ENCODE measurements at places on chromosomes 2 and 18.

GRCh38 chr2:43472527-43473194, 123.2 kb downstream of the THADA start:
- no peak for DNase-seq

- DNase-seq: peak; percentile 41
These were observed 155.5 kb downstream of the ZFP36L2 start for GRCh38 chr2:43070676-43071502.

- DNase-seq: no peak
These were observed 413.6 kb upstream of the TCF4 start for GRCh38 chr18:56001576-56001975.

GRCh38 chr2:24435391-24436316, 55.4 kb upstream of the NCOA1 start:
- DNase-seq: peak; percentile 80

- DNase-seq: no peak
These were observed 5.3 kb downstream of the PLEKHH2 start for GRCh38 chr2:43642363-43642762.

DNA sequence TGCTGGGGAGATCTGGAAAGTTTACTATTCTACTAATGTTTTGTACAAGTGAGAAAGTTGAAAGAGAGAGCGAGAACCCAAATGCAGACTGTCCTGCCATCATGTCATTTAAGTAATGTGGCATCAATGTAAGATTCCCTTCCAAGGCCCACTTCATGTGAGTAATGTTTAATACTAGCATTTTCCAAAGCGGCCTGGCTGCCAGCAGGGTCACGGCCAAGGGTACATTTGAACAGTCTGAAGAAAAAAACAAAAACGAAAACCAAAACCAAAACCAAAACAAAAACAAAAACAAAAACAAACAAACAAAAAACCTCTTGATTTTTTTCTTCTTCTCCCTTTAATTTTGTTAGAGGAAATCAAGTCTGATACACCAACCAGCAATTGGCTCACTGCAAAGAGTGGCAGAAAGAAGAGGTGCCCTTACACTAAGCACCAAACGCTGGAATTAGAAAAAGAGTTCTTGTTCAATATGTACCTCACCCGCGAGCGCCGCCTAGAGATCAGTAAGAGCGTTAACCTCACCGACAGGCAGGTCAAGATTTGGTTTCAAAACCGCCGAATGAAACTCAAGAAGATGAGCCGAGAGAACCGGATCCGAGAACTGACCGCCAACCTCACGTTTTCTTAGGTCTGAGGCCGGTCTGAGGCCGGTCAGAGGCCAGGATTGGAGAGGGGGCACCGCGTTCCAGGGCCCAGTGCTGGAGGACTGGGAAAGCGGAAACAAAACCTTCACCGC, 2.2 kb downstream of the HOXD10 start:
- no peak for DNase-seq

- DNase-seq: no peak
These were observed 1200.5 kb upstream of the FAM98A start for GRCh38 chr2:34799556-34799955.

DNA sequence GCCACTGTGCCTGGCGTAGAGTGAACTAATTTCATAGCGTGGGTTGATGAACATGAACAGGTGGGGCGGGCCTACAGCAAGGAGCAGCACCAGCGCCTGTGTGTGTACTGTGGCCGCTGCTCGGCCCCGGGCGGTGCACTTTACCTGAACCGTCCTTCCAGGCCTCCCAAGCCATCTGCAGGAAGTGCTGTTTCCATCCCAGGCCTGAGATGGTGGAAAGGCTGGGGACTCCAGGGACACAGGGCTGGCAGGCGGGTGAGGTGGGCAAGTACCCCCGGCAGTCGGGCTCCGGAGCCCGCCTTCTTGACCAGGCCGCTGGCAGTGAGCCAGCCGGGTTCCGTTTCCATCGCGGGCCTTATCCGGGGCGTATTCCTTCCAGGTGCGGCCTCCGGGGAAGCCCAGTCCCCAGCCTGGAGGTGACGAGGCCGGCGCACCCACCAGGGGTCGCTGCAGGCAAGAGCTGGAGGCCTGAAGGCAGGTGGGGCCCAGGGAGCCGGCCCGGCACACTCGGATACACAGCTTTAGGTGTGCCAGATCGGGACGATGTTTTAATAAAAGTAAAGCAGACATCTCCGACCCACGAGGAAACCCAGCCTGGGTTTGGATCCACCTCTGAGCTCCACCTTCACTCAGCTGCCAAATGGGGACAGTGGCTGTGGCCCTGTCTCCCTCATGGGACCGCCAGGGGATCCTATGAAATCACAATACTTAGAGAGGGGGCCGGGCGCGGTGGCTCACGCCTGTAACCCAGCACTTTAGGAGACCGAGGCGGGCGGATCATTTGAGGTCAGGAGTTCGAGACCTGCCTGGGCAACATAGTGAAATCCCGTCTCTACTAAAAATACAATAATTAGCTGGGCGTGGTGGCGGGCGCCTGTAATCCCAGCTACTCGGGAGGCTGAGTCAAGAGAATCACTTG, 22.7 kb upstream of the PDIA6 start:
- peak; percentile 82 for DNase-seq

- no peak for DNase-seq
These were observed 29.5 kb downstream of the BCL11A start for GRCh38 chr2:60523963-60524362.

DNA sequence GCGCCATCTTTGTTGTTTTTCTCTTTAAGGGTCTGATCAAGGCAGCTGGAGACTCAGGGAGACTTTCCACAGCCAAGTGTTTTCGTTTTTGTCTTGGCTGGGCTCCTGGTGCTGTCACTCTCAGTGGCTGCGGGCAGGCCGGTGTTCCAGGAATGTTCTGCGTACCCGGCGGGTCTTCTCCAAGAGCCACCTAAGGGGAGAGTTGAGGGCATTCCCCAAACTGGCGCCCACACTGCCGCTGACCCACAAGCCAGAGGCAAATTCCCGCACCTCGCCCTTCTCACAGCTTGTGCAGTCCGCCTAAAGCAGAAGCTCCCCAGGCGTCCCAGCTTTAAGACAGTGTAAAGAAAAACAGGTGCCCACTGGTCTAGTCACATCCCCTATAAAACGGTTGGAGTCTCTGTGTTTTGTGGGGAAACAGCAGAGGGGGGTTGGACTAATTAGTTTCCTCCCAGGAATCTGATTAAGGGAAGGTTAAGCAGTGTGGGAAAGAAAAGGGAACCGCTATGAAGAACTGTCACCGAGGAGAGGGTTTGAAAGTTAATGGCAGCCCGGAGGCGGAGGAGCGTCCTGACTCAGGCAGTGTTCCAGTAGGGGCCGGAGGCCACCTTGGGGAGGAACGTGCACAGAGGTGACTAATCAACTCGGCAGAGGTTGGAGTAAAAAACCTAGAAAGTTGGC, 224.5 kb downstream of the SLC4A3 start:
- peak; percentile 62 for DNase-seq

Data from retina (tissue), 1 donor.